Stimulated activated CD8-positive, alpha-beta memory T cell treated with anti-CD3 and anti-CD28 coated beads, Interleukin-4, amount 100 ng/mL, for 4 hours (primary cell): ENCODE measurements at places on chromosomes 6 and 20.

- DNase-seq = no peak
Observed at GRCh38 chr6:118761645-118762044, 110.3 kb upstream of the CEP85L start.

DNA sequence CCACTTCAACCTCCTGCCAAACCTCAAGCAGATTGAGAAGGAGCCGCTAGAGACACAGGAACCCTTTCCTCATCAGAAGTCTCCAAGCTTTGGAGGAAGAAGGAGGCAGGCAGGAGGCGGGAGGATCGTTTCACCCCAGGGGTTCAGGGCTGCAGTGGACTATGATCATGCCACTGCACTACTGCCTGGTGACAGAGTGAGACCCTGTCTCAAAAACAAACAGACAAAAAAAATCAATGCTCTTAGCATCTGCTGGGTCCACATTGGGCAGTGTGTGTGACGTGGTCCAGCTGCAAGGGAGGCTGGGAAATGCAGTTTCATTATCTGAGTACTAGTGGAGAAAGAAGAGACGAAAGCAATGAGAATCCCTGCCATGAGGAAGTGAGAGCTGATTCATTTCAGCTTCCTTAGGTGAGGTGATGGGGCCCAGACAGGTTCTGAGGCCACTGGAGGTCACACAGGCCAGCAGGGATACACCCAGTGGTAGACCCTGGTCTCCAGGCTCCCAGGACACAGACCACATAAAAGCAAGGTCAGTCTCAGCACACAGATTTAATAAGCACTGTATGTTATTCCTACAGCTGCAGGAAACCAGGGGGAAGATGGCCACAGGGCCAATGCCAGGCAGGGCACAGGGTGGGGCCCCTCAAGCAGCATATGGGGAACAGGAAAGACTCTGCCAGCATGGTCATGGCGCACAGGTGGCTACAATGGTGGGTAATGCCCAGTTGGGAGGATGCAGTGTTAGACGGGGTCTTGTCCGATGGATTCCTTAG, 4.3 kb downstream of the GFRA4 start:
- DNase-seq = no peak

DNA sequence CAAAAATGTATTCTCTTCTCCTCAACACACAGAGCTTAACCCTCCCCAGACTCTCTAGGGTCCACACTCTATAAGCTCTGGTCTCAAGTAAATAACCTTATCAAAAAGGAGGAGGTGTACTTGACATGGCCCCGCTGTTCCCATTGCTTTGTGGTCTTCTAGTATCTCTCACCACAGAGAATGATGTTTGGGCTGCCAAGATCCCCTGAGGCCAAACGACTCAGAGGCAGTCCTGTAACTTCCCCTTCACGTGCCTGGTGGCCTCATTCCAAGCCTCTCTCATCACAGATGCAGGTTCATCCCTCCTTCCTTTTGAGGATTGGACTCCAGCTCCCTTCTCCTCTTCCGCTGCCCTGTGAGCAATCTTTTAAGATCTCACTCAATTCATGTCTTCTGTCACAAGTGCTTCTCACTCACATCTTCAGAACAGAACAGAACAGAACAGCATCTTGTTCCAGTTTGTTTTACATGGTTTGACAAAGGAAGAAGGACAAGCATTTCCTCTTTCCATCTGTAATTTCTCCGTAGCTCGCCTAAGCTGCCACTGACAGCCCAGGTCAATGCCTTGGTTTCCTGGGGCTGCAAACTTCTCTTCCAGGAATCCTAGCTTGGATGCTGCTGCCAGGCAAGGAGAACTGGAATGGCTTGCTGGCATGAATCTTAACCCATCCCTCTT, 541.5 kb downstream of the CD83 start:
- DNase-seq = no peak

GRCh38 chr6:24961852-24962251, 26.1 kb upstream of the RIPOR2 start:
- no peak for DNase-seq

DNA sequence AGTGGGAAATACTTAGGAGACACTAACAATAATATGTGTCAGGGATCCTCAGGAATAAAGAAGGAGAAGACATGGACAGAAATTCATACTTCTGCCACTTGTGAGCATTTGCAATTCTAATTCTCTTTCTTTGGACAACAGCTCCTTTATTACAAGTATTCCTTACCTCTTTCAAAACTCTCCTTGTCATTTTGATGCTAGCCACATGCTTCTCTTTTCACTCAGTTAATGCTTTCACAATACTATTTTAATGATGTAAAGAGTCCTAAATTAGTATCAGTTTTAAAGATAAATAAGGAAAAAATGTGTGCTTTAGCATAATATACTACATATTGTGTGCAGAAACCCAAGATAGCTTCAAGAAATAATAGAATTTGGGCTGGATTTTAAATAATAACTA, 62.5 kb downstream of the AHI1 start:
- no peak for DNase-seq

GRCh38 chr6:148222846-148223245, 119.8 kb upstream of the SASH1 start:
- DNase-seq = no peak

DNA sequence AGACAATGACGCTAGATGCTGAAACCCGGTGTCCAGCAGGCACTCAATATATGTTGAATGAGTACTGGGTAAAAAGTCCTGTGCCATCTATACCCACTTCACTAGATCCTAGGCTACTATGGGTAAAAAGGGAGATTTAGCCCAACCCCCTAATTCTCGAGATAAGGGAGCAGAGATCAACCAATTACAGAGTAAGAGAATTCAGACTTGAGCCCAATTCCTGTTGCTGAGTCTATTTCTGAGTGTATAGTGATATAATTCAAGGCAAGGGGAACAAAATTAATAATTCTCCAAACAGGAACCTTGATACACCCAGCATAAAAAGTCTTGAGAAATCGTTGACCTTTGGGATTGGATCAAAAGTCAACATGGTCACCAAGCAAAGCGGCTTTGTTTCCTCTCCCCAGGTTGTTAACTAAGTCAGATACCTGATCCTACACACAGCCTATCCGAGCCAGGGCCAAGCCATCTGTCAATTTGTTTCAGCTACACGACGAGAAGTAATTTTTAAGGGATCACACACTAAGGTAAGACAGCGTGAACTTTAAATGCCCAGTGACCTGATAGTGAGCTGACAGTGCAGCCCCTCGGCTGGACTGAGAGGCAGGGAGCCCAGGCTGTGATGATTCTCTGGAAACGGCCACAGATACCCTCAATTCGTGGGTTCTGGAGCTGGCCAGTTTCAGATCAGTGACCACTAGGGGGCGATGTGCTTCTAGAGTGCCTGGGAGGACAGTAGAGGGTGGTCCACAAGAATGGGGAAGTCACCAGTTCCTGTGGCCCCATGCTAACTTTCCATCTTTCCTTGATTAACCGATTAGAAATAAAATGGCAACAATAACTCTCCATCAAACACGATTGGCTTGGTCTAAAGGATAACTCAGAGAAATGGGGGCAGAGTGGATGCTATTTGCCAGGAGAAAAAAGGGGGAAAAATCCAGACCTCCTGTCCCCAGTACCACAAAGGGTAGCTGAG, 46.2 kb downstream of the SLC22A23 start:
- DNase-seq = peak; percentile 10

DNA sequence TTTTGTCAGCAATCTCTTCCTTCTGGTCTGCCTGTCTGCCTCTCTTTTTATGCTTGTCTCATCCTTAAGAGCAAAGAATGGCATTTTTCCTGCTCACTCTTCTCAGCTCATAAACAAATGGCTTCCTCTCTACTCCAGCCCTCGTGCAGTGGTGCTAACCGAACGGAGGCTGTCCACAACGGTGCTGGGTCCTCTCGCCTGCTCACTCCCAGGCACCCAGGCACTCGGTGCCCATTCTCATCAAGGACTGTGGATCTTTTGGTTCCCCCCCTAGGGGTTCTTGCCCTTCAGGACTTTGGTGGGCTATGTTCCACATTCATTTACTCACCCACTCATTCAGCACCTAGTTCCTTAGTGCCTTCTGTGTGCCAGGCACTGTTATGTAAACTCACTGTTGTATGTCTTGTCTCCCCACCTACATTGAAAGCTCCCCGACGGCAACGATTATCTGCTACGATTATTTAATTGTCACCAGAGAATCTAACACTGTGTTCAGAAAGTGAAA, 113.9 kb downstream of the FYN start:
- DNase-seq = no peak

- DNase-seq = no peak
Observed at GRCh38 chr20:54318892-54319291, 111.0 kb downstream of the PFDN4 start.

GRCh38 chr20:57369596-57369995, 18.5 kb downstream of the RAE1 start:
- DNase-seq = no peak

DNA sequence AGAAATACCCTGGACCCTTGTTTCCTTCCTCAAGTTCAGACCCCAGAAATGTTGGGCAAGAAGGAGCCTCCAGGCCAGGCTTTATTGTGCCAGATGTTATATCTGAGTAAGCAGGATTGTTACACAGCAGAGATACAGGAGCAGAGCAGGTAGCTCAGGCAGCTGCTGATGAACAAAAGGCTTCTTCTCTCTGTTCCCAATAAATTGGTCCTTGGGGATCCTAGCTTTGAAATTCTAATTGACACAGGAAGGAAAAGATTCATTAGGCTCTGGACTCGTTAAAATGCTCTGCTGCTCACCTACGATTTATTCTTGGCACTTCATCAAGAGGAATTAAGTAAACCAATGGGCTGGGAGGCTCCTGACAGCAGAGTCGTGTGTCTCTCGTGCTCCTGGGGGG, 54.2 kb downstream of the RALY start:
- DNase-seq = no peak

GRCh38 chr20:39645131-39645530, 683.0 kb downstream of the DHX35 start:
- DNase-seq = no peak

DNA sequence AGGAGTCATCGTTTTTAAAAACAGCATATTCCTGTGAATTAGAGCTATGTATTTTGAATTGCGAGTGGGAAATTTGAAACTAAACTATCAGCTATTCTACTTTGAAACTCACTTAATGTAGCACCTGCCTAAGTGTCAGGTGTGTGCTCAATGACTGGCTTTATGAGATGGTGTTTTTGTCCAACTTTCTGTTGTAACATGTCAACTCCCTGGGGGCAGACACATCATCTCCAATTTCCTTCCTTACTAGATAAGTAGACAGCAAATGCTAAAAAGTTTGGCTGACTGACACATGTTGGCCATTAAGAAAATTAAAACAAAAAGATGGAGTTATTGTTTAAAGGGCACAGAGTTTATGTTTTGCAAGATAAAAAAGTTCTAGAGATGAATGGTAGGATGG, 226.9 kb downstream of the TFAP2B start:
- DNase-seq = no peak

- no peak for DNase-seq
Observed at GRCh38 chr20:31945785-31946184, 6.1 kb downstream of the PDRG1 start.

GRCh38 chr20:53826597-53827291, 233.1 kb upstream of the ZNF217 start:
- no peak for DNase-seq

GRCh38 chr6:155954149-155954548, 498.5 kb upstream of the NOX3 start:
- no peak for DNase-seq

DNA sequence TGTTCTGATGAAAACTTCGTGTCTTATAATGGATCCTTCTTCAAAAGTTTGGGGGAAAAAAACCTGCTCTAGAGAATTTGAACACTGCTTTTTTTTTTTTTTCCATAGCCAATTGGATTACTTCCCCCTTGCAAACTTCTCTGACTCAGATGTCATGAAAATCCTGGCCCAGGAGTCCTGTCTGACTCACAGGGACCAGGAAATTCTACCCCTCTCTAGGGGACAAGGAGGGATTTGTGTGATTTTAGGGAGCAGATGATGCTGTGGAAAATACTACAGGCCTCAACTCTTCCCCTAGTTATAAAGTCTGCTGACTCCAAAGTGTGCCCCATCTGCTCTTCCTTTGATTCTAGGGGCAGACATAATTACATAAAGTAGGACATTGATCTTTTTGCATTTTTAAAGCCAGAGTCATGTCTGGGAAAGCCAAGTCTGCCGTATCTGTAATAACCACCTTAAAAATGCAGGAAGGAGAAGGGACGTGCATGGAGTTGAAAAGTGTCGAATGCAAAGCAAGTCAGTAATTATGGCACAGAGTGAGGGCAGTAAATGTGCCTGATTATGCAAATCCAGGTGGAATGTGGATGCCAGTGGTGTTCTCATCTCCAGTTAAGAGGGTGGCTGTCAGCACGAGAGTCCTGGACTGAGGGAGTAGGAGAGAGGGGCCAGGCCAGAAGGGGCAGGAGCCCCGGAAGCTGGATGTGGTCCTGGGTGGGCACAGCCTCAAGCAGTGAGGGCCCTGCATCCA, 144.3 kb upstream of the SULF2 start:
- no peak for DNase-seq
